Activated CD8-positive, alpha-beta T cell treated with anti-CD3 and anti-CD28 coated beads for 36 hours (primary cell): ENCODE measurements at places on chromosomes 7 and 10. TPM values are rescaled to one million over a fixed set of nuclear protein-coding genes. Genes with fewer than 3 reads are reported as not detected.
A peak's percentile ranks its signal among the peaks of the same experiment; 100 is the strongest.

The ADARB2 gene
- total RNA-seq = 1.6 TPM

The GPR26 gene
- not detected for total RNA-seq

The OPALIN gene
- not detected for total RNA-seq

The LIPM gene
- not detected for total RNA-seq

The ADGRA1 gene
- total RNA-seq = not detected

The NHLRC2 gene
- total RNA-seq = 23.0 TPM

The OGDHL gene
- 0.40 TPM for total RNA-seq

The LLCFC1 gene
- total RNA-seq = not detected

The GFRA1 gene
- total RNA-seq = not detected

The NPY4R gene
- not detected for total RNA-seq

The NKX1-2 gene
- not detected for total RNA-seq

The CAV1 gene
- total RNA-seq = 0.74 TPM

The SP8 gene
- total RNA-seq = not detected

The SLC39A12 gene
- total RNA-seq = not detected

The GRM8 gene
- total RNA-seq = not detected

- DNase-seq = no peak
These were observed 19.8 kb downstream of the KBTBD2 start for GRCh38 chr7:32871624-32872371.

DNA sequence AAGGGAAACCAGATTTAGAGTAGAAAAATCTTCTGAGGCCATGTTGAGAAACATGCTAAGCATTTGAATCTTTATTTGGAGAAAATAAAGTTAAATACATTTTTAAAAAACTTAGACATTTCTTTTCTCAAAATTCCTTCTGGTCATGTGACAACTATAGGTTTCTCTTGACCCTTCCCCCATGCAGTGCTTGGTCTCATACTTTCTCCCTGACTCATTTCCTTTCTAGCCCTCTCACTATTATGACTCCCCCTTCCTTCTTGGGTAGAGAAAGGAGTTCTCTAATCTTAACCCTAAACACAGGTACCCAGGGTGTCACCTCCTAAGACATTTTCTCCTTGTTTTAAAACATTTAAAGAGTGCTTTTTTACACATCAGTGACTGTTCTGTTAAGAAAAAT is 179.5 kb upstream of the TMEM106B start:
- DNase-seq = no peak

DNA sequence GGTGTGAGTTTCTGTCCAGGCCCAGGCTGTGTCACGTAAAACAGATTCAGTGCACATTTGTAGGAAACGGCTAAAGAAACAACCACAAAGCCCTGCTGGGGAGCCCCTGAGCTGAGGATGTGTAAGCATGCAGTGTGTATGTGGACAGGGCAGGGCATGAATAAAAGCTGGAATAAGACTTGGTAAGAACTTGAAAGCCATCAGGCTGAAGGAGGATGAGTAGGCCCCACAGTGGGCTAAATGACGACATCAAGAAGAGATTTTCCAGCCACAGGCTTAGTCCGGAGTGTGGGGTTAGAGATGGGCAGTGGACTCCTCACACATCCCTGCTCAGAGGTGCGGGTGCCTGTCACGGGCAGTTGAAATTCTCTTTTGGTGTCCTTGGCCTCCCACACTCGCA is 270.7 kb upstream of the BMPER start:
- no peak for DNase-seq

DNA sequence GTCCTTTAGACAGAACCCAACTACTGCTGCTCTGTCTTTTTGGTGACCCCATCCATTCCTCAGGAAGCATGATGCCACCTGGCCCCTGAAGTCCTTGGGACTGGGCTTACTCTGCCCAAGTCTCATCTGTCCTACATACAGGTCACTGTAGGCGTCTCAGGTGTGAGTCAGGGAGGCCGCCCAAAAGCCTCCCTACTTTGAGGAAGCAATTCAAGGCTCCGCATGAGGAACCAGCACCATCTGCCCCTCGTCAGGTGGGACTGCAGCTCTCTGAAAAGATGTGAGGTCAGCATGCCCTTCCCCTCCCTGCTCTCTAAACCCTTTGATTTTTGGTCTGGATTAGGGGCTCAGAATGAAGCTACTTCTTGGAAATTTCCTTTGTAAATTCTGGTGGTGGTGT is 354.8 kb downstream of the CXCL12 start:
- peak; percentile 53 for DNase-seq

DNA sequence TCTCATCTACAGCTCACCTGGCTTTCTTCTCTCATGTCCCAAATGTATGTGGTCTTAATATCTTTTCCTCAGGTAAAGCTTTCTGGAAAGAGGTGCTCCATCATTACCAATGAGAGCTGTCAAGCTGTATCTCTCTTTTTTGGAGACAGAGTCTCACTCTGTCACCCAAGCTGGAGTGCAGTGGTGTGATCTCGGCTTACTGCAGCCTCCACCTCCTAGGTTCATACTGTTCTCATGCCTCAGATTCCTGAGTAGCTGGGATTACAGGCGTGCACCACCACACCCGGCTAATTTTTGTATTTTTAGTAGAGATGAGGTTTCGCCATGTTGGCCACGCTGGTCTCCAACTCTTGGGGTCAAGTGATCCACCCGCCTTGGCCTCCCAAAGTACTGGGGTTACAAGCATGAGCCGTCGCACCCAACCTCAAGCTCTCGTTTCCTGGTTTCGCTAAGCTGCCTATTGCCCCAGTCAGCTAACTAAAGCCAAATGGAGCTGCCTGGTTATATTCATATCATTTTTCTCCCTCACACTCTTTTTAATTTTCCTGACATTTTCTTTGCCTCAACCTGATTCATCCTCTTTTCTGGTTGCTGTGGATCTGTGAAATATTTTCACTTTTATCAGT is 60.5 kb downstream of the SUFU start:
- no peak for DNase-seq

DNA sequence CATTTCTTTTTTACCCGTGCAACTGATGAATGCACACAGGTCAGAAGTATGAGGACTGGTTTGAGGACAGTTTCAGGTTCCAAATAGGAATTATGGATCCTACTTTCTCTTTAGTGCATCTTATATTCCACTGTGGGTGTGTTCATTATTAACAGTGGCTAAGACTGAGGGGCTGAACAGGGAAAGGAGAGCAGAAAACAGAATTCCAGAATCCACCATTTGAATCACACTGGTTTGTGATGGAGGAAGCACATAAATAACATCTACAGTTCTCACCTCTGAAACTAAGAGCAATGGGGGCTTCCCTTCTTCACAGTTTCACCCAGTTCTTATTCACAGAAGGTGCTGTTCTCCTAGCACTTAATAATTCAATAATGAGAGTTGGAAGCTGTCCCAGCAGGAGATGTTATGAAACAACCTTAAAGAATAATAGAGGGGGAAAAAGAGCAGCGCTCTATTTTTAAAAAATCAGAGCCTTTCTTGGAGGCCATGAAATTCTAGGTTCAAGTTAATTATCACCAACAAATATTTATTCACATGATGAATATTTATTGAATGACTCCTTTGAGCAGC is 205.1 kb downstream of the CREB5 start:
- no peak for DNase-seq

DNA sequence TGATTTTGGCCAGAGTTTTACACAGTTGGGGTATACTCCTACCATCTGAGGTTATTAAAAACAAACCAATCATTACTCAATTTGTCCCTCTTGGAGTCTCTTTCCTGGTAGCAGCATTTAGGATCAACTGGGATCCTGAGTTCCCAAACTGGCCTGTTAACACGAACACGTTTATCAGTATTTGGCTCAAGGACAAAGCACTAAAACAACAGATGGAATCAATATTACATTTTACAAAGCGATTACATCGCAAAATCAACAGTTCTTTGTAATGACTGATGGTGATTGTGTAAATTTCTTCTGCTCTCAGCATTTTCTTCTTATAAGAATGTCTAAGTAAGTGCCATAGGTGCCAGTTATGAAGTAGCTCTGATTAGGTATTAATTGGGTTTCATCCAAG is 582.9 kb upstream of the ANKRD30A start:
- DNase-seq = no peak

GRCh38 chr10:63391812-63392211 is 74.0 kb downstream of the JMJD1C start:
- no peak for DNase-seq

- DNase-seq = no peak
These were observed 19.5 kb downstream of the COL28A1 start for GRCh38 chr7:7516156-7516555.

GRCh38 chr10:75428434-75429158 is 2.8 kb upstream of the LRMDA start:
- no peak for DNase-seq

GRCh38 chr7:99033765-99034164 is 110.1 kb downstream of the SMURF1 start:
- no peak for DNase-seq

GRCh38 chr7:27210441-27211083 is 10.7 kb upstream of the HOXA13 start:
- peak; percentile 72 for DNase-seq

DNA sequence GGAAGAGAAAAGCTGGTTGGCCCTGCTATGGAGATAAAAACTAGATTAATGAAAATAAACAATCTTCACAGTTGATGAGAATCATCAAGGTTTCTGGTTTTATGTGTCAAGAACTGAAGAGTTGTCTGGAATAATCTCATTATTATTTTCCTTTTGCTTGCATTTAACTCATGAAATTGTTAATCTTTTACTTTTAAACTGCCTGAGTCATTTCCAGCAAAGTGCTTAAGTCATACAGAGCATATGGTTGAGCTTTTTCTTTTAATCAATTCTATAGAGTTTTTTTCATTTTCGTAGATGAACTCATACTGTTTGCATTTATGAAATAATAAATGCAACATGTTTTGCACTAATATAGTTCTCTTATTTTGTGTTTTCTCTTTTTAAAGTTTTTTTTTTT is 747.9 kb downstream of the NXPH1 start:
- DNase-seq = no peak

GRCh38 chr7:17152721-17153120 is 145.7 kb upstream of the AHR start:
- peak; percentile 12 for DNase-seq

- no peak for DNase-seq
These were observed 137.5 kb upstream of the TCF7L2 start for GRCh38 chr10:112812586-112812985.

DNA sequence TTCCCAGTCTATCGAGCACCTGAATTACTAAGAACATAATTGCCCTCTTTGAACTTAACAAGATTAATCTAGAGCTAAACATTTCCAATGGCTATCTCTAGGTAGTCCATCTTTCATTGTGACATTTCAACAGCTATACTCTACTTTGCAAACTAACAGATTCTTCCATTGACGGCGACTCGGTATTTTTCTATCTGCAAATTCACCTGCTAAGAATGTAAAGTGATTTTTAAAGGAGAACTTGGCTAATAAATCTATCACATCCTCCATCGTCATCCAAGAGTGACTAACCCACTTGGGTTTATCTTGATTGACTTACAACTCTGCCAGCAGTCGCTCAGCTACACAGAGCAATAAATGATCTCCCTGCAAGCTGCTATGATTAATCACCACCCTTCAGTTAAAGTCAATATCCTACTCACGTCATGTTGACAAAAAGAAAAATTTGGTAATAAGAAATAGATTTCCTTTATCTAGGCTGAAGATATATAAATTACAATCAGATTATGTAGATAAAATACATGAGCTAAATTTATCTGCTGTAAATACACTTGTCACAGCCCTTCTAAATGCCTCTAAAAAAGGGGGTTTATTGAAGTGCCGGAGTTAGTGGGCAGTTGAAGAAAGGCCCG is 99.5 kb downstream of the SFMBT2 start:
- DNase-seq = no peak

- no peak for DNase-seq
These were observed 100.6 kb downstream of the MICU1 start for GRCh38 chr10:72525277-72525676.

DNA sequence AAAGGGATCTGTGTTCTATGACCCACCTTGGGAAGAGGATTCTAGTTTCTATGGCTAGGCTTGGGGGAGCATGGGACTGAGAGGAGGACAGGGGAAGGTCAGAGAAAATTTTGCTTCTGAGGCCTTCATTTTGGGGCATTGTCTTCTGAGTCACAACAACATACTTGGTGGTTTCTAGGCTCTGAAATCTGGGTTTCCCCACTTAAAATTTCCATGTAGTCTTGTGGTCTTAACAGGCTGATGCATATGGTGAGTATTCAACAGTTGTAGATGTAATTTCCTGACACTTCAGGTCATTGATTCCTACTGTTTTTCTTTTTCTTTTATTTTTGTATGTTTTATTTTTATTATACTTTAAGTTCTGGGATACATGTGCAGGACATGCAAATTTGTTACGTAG is 88.5 kb downstream of the ANKRD7 start:
- peak; percentile 2 for DNase-seq

- peak; percentile 50 for DNase-seq
These were observed 28.4 kb downstream of the UBE2D4 start for GRCh38 chr7:43954524-43955228.

- no peak for DNase-seq
These were observed 15.3 kb downstream of the JAZF1 start for GRCh38 chr7:28165261-28165660.

GRCh38 chr7:4169455-4169854 is 512.6 kb upstream of the FOXK1 start:
- no peak for DNase-seq

DNA sequence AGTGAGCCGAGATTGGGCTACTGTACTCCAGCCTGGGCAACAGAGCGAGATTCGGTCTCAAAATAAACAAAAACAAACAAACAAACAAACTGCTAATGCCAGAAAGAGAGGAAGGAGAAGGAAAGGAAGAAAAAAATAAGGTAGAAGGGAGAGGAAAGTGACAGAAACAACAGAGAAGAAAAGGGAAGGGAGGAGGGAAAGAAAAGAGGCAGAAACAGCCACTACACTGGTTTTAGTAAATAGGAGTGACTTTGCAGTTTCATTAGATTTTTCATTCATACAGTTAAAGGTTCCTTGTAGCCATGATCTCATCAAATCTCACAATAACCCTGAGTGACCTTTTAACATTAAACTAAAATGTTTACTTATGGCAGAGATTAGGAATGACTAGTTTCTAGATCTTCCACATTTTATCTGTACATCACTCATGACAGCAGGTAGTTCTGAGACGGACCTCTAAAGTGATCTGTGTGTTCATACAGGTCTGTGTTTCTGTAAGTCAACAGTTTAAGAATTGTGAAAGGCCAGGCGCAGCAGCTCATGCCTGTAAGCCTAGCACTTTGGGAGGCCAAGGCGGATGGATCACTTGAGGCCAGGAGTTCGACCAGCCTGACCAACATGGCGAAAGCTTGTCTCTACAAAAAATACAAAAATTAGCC is 191.3 kb upstream of the KLF14 start:
- peak; percentile 2 for DNase-seq

DNA sequence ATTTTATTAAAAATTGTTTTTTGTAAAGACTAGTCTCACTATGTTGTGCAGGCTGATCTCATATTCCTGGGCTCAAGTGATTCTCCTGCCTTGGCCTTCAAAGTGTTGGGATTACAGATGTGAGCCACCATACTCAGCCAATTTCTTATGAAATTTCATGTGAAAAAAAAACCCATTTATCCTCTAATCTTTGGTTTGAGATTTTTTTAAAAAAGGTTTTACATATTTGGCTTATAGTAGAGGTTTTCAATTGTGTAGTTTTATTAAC is 35.5 kb upstream of the ZNF32 start:
- DNase-seq = no peak

- peak; percentile 59 for DNase-seq
These were observed 67.7 kb downstream of the GPAM start for GRCh38 chr10:112115781-112116385.

GRCh38 chr7:80440883-80441282 is 71.0 kb downstream of the GNAT3 start:
- no peak for DNase-seq
